ENCODE measurements at places on chromosomes 7 and 10.

DNA sequence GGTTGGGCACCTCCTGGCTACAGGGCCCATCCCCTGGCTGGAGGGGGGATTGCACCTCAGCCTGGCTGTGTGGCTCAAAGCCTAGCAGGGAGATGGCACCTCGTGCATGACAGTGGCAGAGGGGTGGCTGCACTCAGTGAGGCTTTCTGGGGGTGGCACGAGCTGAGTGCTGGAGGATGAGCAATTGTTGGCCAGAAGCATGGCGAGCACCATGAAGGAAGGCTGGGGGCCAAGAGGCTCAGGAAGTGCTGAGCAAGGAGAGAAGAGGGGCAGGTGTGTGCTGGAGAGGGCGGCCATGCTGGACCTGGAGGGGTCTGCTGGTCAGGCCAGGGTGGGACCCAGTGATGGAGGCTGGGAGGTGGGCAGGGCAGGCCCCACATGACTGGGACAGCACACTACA lies 65.4 kb downstream of the TCERG1L start:
- DNase-seq, result no peak

GRCh38 chr7:43938892-43939482 lies 12.8 kb downstream of the UBE2D4 start:
- no peak for DNase-seq

DNA sequence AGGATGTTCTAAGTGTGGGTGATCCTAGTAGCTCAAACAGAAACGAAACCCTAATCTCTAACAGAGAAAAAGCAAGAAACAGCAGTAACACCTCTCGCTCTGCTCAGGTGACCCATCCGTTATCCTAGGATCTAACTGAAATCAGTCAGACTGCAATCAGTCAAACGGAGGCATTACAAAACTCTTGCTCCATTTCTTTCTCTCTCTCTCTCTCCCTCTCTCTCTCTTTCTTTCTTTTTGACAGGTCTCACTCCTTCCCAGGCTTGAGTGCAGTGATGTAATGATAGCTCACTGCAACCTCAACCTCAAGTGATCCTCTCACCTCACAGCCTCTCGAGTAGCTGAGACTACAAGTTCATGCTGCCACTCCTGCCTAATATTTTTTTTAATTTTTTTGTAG lies 1283.5 kb upstream of the CELF2 start:
- no peak for DNase-seq

- no peak for DNase-seq
Measured at GRCh38 chr7:97224316-97224715, 106.8 kb downstream of the SDHAF3 start.

GRCh38 chr7:112757337-112757736 lies 32.9 kb downstream of the TMEM168 start:
- DNase-seq, result no peak

GRCh38 chr10:110032801-110033700 lies 25.3 kb downstream of the ADD3 start:
- DNase-seq, result no peak

DNA sequence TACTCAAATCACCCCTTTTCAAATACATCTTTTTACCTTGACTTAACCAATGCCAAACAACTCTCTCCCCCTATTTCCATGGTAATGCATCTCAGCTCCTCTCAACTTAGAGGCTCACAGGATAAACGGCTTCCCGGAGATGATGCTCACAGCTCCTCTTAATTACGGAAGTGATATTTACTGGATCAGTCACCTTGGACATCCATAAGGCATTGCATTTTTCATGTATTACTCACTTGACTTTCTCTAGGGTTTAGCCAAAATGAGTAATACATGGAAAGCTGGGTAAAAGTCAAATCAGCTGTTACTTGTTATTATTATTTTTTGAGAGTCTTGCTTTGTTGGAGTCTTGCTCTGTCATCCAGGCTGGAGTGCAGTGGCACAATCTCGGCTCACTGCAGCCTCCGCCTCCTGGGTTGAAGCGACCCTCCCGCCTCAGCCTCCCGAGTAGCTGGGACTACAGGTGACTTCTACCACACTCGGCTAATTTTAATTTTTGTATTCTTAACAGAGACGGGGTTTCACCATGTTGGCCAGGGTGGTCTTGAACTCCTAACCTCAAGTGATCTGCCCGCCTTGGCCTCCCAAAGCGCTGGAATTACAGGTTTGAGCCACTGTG lies 73.3 kb upstream of the RHEB start:
- no peak for DNase-seq

GRCh38 chr7:37491919-37492694 lies 43.4 kb upstream of the ELMO1 start:
- no peak for DNase-seq

DNA sequence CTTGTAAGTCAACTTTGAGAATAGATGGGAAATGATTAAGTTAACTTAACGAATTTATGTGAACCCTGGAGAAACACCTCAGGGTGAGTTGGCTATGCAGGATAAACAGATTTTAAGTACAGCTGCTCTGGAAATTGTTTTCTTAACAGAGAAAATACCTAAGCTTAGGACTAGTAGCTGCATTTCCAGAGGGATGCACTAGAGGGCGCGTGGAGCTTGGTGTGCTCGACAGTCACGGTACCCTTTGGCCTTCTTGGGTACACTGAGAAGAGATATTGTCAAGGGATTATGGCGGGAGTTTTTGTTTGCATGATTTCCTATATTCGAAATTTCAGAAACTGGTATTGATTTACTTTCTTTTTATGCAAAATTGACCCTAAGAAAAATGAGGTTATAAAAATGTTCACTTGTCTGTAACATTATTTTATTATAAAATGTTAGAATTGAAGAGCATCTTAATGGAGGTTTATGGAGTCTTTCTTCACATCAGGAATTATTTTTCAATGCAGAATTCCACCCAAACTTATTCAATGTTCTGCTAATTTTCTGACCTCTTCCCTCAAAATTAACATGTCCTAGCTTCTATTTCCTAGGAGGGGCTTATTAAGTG lies 58.4 kb upstream of the MYO3A start:
- peak; percentile 48 for DNase-seq

DNA sequence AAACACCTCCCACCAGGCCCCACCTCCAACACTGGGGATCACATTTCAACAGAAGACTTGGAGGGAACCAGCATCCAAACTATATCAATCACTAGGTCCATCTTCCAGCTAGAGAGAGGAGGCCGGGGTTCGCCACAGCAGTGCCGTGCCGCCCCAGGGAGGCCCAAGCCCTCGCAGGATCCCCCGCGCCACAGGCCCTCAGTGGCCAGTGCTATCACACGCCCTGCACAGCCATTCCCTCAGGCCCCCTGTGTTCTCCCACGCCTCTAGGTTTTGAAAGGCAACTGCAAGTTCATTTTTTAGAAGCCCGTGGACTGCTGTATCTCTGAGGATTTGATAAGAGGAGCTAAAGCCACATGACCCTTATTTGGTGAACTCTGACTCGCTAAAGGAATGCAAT lies 136.4 kb downstream of the OAT start:
- DNase-seq, result no peak

- DNase-seq, result no peak
Measured at GRCh38 chr10:132755166-132755711, 30.7 kb downstream of the NKX6-2 start.

GRCh38 chr10:8636371-8636770 lies 581.9 kb downstream of the GATA3 start:
- no peak for DNase-seq

DNA sequence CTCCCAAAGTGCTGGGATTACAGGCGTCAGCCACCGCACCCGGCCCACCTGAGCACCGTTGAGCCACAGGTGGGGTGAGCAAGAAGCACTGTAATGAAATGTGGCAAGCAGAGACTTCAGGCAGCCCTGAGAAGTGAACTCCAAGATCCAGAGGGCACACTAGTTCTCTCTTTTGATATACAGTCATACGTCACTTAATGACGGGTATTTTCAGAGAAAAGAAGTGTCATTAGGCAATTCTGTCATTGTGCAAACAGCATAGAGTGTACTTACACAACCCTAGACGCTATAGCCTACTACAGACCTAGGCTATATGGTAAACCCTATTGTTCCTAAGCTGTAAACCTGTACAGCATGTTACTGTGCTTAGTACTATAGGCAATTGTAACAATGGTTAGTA lies 7.9 kb downstream of the PANK1 start:
- no peak for DNase-seq

- DNase-seq, result no peak
Measured at GRCh38 chr10:94617389-94617944, 66.1 kb upstream of the CYP2C18 start.

- DNase-seq, result no peak
Measured at GRCh38 chr7:46812101-46812675, 769.7 kb downstream of the TNS3 start.

DNA sequence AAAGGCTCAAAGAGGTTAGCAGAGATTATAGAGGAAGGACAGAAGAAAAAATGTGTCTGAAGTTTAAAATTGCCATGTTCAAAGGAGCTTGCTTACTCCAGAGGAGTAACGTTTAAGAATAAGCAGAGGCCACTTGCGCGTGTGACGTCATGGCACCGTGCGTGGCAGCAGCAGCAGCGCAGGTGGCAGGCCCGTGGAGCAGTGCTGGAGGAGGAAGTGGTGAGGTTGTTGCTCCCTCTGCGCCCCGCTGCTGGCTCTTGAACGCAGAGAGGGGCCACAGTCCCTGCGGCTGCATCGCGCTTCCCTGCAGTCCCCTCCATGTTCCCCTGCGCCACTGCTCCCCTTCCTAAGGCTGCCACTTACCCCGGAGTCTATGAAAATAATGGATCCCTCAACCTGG lies 37.5 kb downstream of the GDI2 start:
- peak; percentile 74 for DNase-seq

DNA sequence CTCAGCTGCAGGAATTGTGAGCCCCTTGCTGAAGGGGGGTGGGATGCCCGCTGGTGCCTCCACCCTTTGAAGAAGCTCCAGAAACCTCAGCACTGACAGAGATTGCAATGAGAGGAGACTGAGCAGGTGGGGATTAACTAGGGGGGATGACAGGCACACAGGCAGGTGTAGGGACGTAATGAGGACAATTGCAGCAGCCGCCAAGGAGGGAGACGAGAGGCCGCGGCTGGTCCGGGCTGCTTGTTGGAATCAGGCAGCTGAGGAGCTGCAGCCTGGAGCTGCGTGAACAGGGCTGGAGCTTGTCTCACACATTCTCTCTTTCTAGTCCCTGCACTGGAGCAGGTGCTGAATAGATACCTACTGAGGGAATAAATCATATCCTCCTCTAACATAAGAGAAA lies 122.0 kb upstream of the TCERG1L start:
- DNase-seq, result no peak

- peak; percentile 75 for DNase-seq
Measured at GRCh38 chr7:142784716-142785115, 13.9 kb downstream of the PRSS2 start.

DNA sequence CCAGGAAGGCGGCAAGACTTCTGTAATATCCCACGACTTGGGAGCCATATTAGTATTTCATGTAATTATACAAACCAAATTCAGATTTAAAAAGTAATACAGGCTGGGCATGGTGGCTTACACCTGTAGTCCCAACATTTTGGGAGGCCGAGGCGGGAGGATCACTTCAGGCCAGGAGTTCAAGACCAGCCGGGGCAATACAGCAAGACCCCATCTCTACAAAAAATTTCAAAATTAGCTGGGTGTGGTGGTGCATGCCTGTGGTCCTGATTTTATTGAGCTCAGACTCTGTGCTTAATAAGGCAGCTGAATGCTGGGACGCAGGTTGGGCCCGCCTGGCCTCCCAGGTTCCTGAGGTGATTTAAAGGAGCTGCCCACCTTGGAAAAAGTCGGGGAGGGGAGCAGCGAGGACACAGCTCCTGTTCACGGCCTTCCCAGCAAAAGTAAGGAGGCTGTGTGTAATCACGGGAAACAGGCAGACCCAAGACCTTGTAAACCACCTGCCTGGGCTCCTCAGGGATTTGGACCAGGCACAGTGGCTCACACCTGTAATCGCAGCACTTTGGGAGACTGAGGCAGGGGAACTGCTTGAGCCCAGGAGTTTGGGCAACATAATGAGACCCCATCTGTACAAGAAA lies 93.0 kb upstream of the DNAAF5 start:
- DNase-seq, result no peak

DNA sequence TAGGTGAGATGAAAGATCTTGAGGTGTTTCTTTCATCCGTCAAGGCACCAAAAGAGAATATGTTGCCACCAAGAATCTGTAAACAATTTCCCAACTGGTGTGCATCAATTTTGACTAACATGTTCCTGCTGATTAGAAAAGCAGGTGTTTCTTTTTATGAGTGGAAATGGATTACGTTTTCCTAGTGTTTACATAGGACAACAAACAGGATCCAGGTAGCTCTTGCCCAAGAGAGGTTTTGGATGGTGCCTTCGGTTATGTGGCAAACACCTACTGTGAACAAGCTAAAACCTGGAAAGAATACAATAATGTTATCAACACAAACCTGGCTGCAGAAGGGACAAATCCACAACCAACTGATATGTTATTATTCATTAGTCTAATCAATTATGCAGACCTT lies 53.6 kb upstream of the WNT16 start:
- DNase-seq, result no peak

DNA sequence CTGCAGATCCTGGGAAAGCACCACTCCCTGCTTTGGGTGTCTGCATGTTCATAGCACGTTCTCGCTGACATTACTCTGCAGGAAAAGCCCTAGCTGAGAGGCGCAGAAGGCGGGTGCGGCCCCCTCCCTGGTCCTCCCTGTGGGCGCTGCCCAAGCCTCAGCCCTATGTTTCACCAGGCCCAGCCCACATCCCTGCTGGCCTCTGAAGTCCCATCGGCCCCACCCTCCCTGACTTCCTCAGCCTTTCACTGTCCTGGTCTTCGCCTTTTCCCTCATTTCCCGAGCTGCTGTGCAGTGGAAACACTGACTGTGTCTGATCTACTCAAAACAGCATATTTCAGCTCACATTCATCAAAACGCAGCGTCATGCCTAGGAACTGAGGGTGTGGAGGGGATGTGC lies 36.3 kb upstream of the DIP2C start:
- no peak for DNase-seq

- no peak for DNase-seq
Measured at GRCh38 chr7:91537260-91538152, 273.3 kb downstream of the FZD1 start.
